ENCODE measurements at places on chromosomes 4 and X.

- DNase-seq = no peak
These were observed 18.9 kb upstream of the ABLIM2 start for GRCh38 chr4:8177552-8177951.

GRCh38 chr4:177405508-177405907 lies 36.7 kb downstream of the AGA start:
- no peak for DNase-seq

DNA sequence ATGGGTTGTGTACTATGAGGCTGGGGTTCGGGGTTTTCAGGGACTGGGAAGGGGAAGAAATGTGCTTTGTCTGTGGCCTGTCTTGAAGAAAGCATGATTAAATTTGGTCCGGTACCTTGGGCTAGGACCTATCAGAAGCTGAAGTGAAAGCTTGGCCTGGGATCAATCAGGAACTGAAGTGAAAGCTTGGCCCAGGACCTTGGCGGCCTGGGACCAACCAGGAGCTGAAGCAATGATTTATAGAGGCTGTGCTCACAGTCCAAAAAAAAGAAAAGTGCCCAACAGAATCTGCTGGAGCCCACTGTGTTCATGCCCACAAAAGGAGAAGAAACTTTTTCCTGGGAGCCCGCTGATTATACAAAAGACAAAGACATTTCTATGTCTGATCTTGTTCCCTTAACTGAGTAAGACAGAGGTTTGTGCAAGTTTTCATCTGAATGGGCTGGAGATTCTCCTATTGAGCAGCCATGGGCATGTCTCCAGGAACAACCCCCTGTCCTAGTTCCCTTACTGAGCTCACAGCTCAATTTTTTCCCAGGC lies 1427.9 kb downstream of the FAM133A start:
- no peak for DNase-seq

DNA sequence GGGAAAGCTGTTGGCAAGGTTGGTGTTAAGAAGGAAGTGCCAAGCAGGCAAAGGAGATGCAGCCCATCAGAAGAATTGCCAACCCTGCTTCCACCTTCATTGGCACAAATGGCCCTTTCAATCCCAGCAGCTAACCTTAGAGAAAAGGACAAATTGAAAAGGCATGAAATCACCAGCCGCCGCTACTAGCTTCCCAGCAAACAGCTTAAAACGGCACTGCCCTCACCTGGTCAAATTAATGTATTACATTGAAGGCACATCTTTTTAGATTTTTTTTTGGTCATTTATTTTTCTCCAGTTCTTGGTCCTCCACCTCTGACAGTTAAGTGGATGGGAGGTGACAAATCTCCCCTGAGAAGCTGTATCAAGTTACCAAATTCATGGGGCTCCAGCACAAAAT lies 51.0 kb upstream of the NHSL2 start:
- DNase-seq = peak; percentile 67
